Fibroblast of skin of right biceps (primary cell): ENCODE measurements at places on chromosomes 13 and 19.

DNA sequence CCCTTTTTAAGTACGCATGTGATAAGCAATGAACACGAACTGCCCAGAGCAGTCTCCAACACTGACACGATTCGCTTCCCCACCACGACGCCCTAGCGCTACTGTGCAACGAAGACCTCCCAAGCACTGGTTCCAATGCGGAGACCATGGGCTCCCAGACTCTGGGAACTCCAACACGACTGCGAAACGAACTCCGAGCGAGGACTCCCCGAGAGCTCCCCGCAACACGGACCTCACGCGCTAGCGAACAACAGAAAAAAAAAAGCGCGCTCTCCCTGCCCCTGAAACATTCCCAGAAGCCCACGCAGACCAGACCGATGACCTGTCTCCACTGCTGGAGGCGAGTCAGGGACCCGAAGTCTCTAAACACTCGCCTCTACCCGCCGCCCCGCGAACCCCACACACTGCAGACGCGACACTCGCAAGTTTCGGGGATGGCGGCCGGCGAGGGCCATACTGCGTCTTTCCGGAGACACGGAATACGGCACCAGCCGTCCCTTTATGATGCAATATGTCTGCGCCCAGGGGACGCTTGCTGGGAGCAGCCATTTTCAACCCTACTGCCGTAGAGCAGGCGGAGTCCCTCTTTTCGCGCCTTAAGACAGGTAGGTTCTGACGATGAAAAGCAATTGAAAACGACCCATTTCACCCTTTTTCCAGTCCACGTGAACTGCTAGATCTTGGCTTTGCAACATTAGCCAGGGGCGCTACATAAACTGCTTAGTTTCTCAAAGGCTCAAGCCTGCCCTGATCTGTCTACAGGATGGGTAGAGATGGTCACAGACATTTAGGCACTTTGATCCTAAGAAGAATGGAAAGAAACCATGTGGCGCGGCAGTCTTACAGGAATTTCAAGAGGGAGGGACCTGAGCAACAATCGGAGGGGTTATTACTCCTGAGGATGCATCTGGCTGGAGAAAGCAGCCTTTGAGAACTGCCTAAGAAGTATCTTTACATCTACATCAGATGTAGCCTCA lies at the start of gene ZNF577:
Gene ZNF577, minus strand, starts transcription at position 430 of the 977 bp plus-strand sequence. CDS start 7,569 bp downstream, outside the sequence.
- DNase-seq = peak; percentile 95

DNA sequence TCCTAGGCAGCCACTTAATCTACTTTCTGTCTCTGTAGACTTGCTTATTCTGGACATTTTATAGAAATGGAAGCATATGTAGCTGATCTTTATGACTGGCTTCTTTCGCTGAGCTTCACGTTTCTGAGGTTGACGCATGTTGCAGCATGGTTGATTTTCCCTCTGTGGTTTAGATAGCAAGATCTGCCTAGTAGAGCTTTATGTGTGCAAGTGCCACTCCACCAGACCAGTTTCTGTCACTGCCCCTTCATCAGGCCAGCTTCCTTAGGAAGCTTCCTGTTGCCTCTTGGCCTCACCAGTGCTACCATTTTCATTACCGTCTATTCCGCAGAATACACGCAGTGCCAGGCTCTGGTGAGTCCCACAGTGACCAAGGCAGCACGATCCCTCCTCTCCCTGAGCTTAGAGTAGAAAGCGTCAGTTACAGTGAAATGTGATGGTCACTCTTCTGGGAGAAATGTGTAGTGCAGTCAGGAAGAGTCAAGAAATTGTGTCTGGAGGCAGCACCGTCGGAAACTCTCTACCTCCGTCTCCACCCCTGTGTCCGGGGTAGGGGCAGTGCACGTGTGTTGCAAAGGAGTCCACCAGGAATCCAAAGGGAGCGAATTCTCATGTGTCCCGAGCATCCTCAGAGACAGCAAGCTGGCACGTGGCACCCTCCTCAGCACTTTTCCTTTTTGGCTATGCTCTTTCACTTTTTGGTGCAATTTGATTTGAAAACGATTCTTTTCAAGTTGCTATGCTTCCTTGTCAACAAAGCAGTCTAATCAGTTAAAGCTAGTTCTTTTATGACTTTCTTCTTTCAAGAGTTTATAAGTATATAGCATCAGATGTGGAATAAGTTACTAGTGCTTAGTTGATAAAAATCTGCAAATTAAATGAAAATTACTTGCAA lies 45.4 kb upstream of the GPR183 start:
- DNase-seq = no peak

DNA sequence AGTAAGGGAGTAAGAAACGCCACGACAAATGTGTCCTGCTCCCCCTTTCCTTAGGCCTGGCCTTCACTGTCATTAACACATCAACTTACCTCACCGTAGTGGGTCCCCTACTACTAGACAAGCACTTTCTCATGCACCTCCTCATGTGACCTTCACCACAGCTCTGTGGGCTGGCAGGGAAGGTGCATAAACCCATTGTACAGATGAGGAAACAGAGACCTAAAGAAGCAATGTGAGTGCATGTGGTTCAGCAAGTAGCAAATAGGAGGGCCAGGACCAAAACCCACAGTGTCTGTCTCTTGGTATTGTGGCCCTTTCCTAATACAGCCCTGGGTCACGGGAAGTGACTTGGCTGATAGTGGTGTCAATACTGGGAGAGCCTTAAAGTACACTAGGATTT lies 5.3 kb downstream of the CCDC70 start:
- DNase-seq = no peak

- DNase-seq = no peak
Observed at GRCh38 chr19:33486936-33487811, 34.4 kb downstream of the PEPD start.

DNA sequence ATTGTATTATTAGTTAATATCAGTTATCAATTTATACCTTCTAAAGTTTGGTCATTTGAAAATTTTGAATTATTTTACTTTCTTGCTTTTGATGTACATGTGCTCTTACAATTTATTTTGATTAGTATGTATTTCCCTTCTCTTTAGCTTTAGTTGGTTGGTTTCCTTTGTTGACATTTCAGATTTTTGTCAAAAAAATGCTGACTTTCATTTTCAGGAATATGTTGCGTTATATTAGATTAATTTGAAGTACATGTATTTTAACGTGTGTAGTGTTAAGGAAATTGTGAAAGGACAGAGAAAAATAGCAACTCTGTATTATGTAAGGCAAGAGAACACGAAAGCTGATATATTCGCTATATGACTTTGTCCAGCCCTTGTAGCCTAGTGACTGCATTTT lies 342.9 kb upstream of the SLITRK6 start:
- no peak for DNase-seq

- no peak for DNase-seq
Observed at GRCh38 chr13:111492341-111492950, 172.0 kb downstream of the TEX29 start.

- no peak for DNase-seq
Observed at GRCh38 chr19:12975221-12975741, 5.9 kb downstream of the DAND5 start.

GRCh38 chr19:10209315-10209714 lies 14.6 kb upstream of the DNMT1 start:
- DNase-seq = peak; percentile 26

GRCh38 chr19:6048793-6049405 lies 61.4 kb downstream of the RFX2 start:
- DNase-seq = peak; percentile 74

DNA sequence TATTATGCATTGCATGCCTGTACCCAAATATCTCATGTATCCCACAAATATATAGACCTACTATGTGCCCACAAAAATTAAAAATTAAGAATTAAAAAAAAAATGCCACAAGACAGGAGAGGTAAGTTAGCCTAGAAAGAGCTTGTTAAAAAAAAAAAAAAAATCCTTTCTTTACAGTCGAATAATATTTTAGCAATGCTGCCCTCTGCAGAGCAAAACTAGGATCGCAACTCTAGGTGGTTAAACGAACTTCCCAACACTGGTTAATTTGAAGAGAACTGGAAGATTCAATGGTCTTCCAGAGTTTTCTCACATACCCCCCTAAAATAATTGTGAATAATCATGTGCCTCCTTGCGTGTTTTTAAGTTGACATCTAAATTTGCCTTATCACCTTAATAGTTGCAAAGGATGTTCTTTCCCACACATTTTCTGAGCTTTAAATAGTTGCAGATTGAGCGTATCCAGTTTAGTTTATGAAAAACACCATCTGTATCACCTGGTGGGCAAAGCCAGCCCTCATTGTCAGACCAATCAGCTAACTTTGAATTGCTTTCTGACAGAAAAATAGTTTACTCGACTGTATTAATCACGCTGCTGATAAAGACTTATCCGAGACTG lies 47.4 kb upstream of the RCBTB2 start:
- peak; percentile 56 for DNase-seq

GRCh38 chr19:52148256-52148655 lies 8.5 kb upstream of the ZNF616 start:
- DNase-seq = no peak

DNA sequence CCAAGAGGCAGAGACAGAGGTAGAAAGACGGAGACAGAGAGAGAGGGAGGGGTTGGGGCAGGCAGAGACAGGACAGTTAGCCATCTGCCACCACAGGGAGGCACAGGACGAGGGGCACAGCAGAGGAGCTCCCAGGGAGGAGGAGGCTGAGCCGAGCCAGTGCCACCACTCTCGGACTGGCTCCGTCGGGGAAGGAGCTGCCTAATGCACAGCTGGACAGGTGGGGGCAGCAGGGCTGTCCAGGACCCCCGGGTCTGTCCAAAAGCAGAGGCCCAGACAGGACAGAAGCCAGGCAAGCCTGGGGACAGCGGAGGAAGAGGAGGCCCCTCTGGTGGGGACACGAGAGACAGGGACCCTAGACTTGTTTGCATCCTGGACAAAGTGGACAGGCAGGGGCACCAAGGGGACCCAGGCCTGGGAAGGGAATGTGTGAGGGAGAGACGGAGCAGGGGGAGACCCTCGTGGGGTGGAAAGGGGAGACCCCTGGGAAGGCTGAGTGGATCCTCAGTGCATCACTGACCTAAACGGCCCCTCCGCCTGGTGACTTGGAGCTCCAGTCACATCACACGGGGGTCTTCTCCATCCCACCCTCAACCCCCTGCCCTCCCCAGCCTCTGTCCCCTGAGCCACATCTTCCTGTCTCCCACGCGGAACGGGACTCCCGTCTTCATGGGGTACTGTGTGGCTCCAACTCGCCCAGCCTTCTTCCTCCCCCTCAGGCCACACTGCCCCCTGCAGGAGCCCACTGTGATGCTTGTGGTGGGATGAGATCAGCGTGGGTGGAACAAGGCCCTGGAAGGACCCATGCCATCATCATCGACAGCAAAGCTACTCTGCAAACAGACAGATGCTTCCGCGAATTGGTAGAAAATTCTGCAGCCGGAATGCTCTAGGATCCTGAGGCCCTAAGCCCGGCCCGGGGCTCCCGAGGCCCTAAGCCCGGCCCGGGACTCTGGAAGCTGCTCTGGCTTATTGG lies 915 bp downstream of the F10 start:
- DNase-seq = no peak

GRCh38 chr19:38707512-38708114 lies 36.7 kb downstream of the CAPN12 start:
- DNase-seq = peak; percentile 16

DNA sequence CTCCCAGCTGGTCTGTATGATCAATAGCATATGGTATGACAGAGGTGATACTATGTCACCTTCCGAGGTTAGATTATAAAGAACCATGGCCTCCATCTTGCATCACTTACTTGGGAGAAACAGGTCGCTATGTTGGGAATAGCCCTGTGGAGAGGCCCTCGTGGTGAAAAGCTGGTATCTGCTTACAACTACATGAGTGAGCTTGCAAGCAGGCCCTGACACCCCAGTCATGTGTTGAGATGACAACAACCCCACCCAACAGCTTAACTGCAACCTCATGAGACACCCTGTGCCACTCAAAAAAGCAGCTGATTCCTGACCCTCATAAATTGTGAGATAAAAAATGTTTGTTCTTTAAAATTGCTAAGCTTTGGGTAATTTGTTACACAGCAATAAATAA lies 18.8 kb downstream of the MTRF1 start:
- no peak for DNase-seq

DNA sequence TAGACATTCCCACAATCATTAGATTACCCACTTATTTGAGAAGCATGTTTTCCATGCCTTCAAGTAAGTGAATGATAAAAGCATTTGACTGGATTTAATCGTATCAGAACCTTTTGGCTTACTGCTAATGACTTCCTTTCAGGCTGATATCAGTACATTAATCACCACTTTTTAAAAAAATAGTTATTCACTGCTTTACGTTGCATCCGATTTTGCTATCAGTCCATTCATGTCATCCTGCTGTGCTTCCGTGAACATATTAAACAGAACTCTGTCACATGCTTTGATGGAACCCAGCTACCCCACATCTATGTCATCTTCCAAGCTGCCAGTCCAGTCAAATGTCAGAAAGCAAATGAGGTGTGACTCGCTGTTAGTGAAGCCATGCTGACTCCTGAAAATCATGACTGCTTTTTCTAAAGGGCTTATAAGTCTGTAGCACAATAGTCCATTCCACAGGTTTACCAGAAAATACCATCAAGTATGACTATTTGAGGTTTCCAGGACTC lies 440.9 kb downstream of the IRS2 start:
- peak; percentile 88 for DNase-seq

GRCh38 chr13:42413484-42413815 lies 141.5 kb downstream of the AKAP11 start:
- no peak for DNase-seq

GRCh38 chr13:61531383-61532065 lies 115.9 kb upstream of the PCDH20 start:
- DNase-seq = no peak

DNA sequence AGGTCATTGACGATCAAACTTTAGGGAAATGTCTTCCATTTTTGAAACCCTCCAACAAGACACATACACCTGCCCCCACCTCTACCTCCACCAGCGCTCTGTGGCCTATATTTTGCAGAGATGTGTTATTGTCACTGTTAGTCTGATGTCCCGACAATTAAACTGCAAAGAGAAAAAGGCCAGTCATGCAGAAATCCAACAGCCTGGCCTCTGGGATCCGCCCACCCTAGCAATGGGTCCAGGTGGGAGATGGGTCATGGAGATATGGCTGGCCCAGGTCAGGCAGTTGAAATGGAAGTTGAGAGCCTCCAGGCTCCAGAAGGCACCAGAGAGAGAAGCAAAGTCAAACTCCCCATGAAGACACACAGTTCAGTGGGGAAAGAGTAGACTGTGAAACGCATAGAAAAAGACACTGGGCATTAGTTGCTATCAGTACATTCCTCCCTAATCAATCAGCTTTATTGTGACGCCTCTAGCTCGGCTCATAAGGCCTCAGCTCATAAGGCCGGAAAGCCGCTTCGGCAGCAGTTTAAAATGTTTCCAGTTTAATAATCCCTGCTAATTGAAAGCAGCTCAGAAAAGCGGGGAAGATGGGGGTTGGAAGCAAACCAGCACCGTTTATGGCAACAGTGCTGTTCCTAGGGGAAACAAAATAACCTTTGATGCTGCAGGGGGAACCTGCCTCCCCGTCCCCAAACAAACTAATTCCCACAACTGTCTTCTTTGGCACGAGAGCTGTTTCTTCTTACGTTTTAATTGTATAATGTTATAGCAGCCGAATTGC lies 239.7 kb upstream of the ZNF507 start:
- peak; percentile 3 for DNase-seq

DNA sequence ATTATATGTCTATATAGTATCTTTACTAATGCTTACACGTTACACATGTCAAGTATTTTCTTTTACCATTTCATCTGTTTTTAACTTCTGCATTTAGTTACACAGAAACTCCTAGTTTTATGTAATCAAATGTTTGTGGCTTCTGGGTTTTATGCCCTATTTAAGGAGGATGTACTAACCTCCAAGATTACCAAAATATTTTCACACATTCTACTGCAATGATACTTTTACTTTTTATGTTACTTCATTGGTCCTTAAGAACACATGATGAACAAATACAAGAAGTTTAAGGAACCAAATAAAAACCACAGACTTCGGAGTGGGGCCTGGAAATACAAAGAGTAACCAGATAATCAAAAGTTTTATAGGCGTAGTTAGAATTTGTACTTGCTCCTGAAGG lies 37.2 kb downstream of the ZC3H13 start:
- DNase-seq = peak; percentile 21

- no peak for DNase-seq
Observed at GRCh38 chr13:22143671-22144070, 472.8 kb downstream of the FGF9 start.
